Ecto neural progenitor cell (in vitro differentiated cells): ENCODE measurements at places on chromosomes 2 and 18.

DNA sequence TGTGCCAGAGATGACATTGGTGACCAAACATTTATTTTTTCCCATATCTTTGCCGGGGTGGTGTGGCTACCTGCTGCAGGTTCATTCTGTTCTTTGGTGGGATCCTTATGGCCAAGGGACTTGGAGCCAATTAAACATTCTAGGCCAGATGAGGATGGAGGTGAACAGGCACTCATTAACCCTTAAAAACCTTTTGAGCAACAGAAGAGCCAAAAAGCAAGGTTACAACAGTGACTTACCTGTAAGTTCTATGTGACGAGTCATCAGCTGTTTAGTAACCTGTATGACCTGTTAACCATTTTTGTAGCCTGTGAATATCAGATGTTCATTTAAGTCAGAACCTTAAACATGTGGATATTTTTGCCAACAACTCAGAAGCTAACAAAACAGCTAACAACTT lies 105.6 kb downstream of the XRCC5 start:
- no peak for DNase-seq

- DNase-seq, result no peak
Measured at GRCh38 chr2:140473851-140474250, 1657.0 kb downstream of the LRP1B start.

GRCh38 chr2:45782436-45782835 lies 131.0 kb downstream of the PRKCE start:
- no peak for DNase-seq

GRCh38 chr18:43692099-43692690 lies 414.9 kb upstream of the SYT4 start:
- DNase-seq, result no peak

GRCh38 chr2:68236876-68237275 lies 15.5 kb downstream of the PPP3R1 start:
- DNase-seq, result no peak

- no peak for DNase-seq
Measured at GRCh38 chr2:165568361-165568760, 98.9 kb downstream of the CSRNP3 start.

DNA sequence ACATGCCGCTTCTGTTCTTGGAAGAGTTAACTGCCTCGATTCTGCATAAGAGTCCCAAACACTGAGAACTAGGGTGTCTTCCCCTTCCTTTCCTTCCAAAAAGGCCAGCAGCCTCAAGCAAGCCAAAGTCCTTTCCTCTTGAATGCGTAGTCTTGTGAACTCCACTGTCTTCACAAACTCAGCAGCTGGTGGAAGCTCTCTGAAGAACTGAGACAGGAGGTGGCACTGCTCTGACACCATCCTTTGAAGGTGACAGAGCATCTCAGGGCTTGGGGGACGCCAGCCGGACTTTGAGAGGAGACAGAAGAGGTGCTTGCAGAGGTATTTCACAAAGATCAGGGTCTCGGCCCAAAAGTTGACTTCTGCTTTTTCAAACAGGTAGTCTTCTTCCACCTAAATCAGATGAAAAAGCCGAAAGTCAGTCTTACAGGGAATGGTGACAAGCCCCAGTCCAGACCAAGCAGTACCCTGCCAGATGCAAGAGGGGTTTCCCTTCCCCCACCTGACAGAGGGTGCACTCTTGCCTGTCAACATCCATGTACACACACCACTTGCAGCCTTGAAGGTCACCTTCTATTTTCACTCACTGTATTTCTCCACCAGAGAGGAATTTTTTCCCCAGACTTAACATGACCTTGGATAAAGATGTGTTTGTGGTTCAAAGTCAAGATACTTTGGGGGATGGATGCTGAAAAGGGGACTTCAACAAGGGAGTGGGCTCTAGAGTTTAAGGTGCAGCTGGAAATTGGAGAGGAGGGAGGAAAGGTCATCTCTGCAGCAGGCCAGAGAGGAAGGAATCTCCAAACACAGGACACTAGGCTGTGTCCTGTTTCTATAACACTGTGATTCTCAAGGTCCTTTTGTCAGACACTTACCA lies 4.8 kb upstream of the ZFP36L2 start:
- DNase-seq, result no peak

GRCh38 chr2:105682401-105682800 lies 62.3 kb upstream of the NCK2 start:
- no peak for DNase-seq

DNA sequence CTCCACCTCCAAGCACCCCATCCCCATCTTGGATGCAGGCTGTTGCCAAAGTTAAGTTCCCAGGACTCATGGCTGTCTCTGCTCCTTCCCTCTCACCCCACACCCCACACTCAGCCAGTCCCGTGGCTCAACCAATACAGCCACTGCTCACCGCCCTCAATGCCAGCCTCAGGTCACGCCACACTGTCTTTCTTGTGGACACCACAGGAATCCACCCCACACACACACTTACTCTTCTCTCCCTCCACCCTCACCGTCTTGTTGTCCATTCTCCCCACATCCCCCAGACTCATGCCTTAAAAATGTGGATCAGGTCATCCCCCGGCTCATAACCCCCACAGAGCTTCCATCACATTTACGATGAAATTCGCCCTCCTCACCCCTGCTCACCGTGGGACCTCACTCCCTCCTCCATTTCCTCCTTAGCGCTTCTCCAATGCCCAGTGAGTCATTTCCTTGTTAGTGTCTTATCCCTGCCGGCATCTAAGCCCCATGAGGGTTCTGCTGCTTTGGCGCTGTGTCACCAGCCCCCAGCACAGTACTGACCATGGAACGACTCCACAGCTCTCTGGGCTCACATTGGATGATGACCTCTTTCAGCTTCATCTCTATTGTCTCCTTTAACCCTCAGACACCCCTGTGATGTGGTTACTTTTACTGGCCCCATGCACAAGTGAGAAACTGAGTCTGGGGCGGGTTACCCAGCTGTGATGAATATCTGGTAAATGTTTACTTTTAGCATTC lies 13.8 kb downstream of the MLPH start:
- DNase-seq, result no peak

- DNase-seq, result no peak
Measured at GRCh38 chr2:168727904-168728470, 74.5 kb upstream of the NOSTRIN start.

GRCh38 chr2:71782323-71782722 lies 329.0 kb downstream of the DYSF start:
- no peak for DNase-seq

DNA sequence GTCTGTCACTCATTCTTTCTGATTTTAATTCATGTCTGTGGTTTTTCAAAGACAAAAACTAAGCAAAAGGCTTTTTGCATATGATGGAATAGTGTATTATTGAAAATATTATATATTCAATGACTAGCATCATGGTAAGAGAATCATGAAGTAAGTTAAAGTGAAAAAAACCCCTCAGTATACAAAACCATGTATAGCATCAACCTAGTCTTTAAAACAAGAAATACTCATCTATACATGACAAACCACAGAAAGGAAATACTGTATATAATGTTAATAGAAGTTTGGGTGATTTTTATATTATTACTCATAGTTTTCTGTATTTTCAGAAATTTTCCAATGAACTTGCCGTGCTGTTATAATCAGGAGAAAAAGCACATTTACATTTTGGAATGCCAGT lies 38.0 kb upstream of the ODC1 start:
- DNase-seq, result no peak

DNA sequence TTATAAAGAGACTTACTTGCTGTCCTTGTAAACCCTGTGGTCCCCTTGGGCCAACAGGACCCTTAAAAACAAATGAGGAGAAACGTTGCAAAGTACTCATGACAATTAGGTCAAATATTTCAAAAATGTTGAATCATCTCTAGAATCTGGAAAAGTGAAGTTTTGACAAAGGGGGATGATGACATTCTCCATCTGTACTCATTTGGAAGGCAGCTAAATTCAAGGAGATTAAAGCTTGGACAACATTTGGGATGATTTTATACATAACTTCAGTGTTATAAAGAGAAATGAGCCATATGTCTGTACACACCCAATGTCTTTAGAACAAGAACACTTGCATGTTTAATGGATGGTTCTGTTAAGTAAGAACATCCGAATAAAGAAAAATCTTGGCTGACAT lies 92.9 kb downstream of the COL5A2 start:
- no peak for DNase-seq

- peak; percentile 78 for DNase-seq
Measured at GRCh38 chr2:96554293-96555145, 18.0 kb downstream of the ARID5A start.

- DNase-seq, result no peak
Measured at GRCh38 chr2:43292851-43293743, 66.7 kb upstream of the ZFP36L2 start.

DNA sequence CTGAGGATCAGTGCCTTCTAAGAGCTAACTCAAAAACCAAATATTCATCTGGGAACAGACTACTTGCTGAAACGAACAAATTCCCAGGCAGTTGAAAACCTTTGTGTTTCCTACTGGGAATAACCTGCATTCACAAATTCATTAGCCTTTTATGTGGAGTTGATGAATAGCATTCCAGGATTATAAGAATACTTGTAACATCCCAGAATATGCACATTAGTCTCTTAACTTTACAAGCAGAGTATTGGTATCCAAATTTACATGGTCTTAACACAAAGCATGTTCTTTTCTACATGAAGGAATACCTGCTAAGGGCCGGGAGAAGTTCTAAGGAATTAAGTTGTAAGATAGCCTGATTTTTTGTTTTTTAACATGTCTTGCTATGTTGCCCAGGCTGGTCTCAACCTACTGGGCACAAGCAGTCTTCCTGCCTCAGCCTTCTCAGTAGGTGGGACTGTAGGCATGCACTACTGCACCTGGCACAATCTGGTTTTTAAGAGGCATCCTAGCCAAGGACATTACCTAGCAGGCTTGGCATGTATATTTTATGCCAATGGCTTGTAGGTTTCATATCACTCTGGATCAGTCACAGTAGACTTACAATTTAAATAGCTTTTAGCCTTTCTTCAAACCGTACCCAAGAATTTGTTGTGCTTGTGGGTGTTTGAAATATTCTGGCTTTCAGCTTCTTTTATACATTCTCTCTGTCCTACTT lies 50.7 kb downstream of the MGAT5 start:
- DNase-seq, result no peak

- DNase-seq, result no peak
Measured at GRCh38 chr2:218985325-218986091, 524 bp upstream of the FEV start.

DNA sequence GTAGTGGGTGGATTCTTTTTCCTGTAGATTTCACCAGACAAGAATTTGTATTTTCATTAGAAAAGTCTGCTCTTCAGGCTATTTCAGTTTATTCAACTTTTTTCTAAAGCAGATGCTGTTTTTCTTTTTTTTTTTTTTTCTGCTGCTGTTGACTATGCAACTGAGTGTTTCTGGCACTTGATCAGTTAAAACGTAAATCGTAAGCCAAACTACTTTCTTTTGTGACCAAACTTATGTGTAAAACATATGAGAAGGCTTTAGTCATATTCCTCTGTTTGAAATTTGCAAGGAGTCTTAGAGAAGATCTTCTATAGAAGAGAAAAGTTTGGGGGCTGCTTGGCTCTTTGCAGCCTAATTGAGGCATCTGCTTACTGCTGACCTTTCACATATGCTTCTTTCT lies 170.1 kb downstream of the PARD3B start:
- DNase-seq, result no peak
